NCI-H1417 treated with DMSO at 0.1 percent for 48 hours (cell line): ENCODE measurements at places on chromosomes 5 and 9.

DNA sequence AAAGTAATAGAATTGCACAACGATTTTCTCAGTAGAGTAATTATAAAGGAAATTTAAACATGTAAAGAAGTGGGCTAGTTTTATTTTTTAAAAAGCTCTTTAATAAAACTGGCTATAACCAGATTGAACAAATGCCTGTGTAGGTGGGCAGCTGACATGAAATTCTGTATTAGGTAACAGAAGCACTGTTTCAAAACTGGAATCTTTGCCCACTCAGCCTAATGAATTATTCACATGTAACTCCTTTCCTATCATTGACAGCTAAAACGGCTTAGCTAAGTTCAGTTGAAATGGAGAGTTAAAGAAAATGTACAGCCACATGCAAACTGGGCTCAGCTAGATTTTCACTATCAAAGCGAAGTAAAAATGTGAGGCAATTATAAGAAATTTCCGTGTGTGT is 1300.1 kb upstream of the ACO1 start:
- DNase-seq, result no peak

DNA sequence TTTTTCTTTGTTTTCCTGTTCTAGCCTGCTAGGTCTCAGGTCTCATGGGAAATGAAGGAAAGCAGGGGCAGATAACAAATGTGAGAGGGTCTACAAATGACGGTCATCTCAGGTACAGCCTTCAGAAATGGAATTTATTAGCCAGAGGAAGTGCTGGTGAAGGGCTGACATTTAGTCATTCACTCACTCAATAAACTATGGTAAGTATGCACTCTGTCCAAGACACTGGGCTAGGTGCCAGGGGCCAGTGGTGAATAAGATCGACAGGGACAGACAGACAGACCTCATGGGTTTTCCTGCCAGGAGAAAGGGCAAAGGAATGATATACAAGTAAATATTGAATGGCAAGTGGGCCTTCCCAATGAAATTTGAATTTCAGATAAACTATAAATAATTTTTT is 6.3 kb downstream of the PDE6A start:
- no peak for DNase-seq

DNA sequence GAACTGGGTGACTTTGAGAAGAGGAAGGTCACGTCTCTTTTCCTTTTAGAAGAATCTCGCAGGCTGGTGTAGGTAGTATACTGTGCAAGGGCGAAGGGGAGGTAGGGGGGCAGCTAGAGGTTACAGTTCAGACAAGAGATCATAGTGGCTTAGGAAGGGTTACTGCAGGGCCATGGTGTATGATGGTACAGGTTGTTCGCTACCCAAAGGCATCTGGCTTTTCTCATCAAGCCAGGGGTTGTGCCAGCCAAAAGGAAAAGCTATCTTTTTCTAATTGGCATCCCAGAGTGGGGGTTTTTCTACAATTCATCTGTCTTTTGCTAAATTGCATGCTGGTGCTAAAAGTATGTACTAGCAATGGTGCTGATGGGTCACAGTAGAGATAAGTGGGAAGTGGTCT is 22.8 kb downstream of the MAMDC2 start:
- no peak for DNase-seq

GRCh38 chr9:70228118-70228517 is 30.7 kb upstream of the SMC5 start:
- DNase-seq, result no peak

- no peak for DNase-seq
Observed at GRCh38 chr5:94810281-94810680, 191.8 kb downstream of the SLF1 start.

GRCh38 chr5:109962882-109963603 is 273.3 kb downstream of the MAN2A1 start:
- no peak for DNase-seq
